Caudate nucleus (tissue), 63 donors: ENCODE measurements at places on chromosomes 7 and 10.
A peak's percentile ranks its signal among the peaks of the same experiment; 100 is the strongest.

DNA sequence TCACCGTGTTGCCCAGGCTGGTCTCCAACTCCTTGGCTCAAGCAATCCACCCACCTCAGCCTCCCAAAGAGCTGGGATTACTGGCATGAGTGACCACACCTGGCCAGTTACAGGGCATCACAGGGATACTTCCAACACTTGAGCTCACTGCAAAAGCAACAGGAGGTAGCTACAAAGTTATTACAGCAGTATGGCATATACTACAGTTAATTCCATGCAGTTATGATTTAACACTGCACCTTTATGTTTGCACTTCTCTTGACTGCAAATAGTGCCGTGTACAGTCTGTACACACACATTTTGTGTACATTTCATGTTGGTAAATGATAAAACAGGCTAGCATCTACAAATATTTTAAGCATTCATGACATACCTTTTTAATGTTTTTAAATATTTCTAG, 21.3 kb downstream of the SRPK2 start:
- DNase-seq = no peak

DNA sequence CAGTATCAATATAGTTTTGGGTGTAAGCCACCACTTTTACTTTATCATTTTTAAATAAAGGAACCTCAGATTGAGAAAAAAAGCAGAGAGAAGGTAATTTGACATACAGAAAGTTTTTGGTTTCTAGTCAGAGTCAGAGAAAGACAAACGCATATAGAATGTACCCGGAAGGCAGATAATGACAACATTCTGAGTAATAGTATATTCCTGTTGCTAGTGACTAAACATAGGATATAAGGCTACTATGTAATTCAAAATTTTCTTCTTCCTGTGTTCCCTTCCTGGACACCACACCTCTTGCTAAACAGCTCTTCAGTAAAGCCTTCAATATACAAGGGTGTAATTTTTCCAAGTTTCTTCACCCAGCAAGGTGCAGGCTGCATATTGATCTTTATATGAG, 597.6 kb downstream of the PCDH15 start:
- no peak for DNase-seq

- no peak for DNase-seq
Observed at GRCh38 chr10:119538632-119539358, 3.7 kb downstream of the RGS10 start.

DNA sequence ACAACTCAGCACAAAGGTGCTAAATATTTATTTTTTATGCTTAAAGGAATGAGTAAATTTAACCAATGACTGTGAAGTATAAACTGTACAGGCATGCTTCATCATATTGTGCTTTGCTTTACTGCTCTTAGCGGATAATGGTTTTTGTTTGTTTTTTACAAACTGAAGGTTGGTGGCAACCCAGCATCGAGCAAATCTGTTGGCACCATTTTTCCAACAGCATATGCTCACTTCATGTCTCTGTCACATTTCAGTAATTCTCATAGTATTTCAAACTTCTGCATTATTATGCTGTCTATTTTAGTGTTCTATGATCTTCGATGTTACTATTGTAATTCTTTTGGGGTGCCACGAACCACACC, 22.8 kb downstream of the BRAF start:
- no peak for DNase-seq

GRCh38 chr7:139231513-139232376, 708 bp downstream of the UBN2 start:
- peak; percentile 22 for DNase-seq

DNA sequence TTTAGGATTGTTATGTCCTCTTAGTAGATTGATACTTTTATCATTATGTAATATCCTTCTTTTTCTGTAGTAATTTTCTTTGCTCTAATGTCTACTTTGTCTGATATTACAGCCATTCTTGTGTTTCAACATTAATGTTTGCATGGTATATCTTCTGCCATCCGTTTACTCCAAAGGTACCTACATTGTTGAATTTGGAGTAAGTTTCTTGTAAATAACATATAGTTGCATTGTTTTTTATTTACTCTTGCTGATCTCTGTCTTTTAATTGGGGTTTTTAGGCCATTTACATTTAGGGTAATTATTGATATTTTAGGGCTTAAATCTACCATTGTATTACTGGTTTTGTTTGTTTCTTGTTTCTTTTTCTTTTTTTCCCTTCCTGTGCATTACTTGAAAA, 100.1 kb downstream of the STK31 start:
- DNase-seq = no peak

GRCh38 chr7:106871793-106872571, 6.9 kb downstream of the PIK3CG start:
- DNase-seq = no peak

DNA sequence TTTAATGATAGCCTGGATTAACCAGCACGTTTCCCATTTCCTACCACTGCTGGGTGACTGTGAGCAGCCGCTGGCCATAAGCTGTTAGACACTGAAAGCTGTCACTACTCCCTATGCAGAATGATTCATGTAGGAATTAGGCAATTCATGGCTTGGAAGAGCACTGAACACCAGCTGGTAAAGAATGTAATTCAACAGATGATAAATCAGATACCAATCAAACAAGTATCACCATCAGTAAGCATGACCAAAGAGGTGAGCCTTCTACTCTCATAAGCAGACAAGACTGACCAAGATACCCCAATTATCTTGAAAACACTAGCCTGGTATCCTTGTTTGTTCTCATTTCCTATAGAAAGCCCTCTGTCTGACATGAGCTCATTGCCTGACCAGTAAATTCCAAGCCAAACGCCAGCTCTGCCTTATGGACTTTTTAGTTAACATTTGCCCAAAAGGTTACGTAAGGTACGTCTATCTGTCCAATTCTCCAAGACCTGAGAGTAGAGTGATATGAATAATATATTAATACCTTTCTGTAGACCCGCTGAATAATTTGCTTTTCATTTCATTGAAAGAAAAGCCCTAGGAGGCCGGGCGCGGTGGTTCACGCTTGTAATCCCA, 127.7 kb downstream of the ELMO1 start:
- DNase-seq = no peak

GRCh38 chr7:11533229-11533820, 298.7 kb downstream of the THSD7A start:
- DNase-seq = no peak

GRCh38 chr7:102813191-102814024, 64.6 kb downstream of the FAM185A start:
- no peak for DNase-seq
